ENCODE measurements at places on chromosomes 6 and 20. TPM values are rescaled to one million over a fixed set of nuclear protein-coding genes. Genes with fewer than 3 reads are reported as not detected.

Gene TNFAIP3
- 6.8 TPM for total RNA-seq

Gene TRIM31
- not detected for total RNA-seq

Gene SDCBP2
- 1.2 TPM for total RNA-seq

Gene CDK19
- total RNA-seq, result 11.5 TPM

Gene TTLL9
- not detected for total RNA-seq

Gene ZMYND8
- 36.1 TPM for total RNA-seq

Gene NHLRC1
- 1.2 TPM for total RNA-seq

Gene RNF39
- total RNA-seq, result not detected

Gene REM1
- 2.4 TPM for total RNA-seq

Gene PRDM13
- total RNA-seq, result not detected

- no peak for DNase-seq
Observed at GRCh38 chr6:20978151-20978614, 443.9 kb downstream of the CDKAL1 start.

DNA sequence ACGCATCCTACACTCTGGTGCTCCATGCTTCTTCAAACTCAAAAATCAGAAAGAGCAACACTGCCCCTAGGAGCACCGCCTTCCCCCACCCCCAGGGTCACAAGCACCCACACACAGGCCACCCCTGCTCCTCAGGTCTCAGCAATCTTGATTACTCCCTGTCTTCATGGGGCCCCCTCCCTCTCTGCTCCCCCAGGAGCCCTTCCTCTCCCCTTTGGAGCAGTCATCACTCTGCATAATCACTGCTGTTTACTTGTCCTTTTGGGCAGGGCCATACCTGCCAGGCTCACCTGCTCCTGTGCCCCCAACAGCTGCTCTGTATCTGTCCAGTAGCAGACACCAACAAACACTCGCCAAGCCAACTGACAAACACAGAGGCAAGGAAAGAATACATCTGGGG is 7.6 kb upstream of the SYNDIG1 start:
- no peak for DNase-seq

DNA sequence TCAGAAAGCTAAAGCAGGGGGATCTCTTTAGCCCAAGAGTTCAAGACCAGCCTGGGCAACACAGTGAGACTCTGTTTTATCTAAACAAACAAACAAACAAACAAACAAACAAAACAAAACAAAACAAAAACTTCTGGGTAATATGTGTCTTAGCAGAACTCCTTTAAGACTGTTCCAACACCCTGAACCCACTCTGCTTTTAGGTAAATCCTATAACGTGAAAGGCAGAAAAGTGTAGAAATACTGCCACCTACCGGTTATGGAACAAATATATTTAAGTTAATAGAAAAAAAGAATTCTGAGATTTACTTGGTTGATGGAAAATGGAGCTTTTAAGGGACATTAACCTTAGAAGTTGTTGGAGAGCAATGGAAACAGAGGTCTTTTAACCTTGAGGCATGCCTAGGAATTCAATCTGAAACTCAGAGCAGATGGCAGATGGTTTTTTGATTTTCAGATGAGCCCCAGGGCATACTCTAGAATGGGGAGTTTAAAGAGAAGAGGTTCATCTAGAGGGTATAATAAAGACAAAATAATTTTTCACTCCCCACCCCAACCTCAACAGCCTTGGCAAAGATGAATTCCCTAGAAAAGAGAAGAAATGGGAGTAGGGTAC is 38.5 kb downstream of the SOD2 start:
- no peak for DNase-seq

DNA sequence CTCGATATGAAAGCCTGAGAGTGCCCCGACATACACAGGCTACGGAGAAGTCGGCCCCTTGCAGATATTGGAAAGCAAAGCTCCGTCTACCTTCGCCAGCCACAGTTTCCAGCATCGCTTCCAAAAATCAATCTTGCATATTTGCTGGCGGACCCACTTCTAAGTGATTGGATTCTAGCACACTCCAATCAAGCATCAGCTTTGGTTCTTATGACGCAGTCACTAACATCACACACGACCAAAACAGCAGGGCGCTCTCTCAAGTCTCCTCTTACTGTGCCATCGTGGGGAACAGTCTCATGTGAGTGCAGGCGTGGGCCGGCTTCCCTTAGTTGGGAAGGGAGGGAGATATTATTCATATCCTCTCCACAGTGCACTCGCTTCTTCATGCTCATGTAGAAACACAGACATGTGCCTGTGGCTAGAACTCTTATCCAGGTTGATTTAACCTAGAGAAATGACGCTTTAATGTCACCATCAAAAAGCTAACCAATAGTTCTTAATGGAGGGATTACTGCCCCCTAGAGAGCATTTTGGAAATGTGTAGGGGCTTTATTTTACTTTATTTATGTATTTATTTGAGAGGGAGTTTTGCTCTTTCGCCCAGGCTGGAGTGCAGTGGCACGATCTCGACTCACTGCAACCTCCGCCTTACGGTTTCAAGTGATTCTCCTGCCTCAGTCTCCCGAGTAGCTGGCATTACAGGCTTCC is 229.8 kb downstream of the SOD2 start:
- DNase-seq, result no peak

DNA sequence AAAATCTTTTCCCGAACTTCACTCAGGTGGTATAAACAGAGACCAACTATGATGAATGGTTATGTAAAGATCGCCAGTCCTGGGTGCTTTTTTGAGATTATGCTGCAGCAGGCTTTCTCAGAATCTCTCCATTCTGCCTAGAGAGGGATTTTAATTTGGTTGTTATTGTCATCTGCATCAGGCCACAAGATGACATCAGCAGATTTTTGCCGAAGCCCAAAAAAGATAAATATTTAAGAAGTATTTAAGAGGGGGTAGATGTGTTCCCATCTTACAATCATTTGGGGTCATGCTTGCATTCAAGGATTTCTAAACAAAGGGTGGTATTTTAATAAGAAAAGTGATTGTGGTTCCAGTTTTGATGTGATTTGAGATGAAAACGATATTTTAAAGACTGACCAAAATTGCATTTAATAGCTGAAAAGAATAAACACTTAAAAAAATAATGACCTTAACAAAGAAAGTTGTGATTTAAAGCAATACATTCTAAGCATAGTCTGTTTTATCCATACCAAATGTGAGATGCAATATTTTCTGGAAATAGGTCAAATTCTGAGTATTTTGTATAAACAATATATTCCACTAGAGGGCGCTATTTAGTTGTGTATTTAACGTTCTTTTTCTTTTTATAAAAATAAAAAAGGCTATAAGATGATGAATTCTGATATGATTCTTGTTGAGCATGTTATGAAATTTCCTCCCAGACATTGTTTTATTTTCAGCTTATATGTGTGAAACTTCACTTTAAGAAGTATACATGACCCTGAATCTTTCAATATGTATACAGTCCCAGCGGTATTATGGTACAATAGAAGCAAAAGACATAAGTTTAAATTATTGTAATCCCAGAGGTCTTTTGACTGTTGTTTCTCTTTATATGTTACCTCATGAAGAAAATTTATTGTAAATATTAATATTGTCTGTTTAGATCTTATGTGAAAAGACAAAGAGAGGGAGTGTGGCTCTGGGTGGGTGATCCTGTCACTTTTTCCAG is 51.0 kb upstream of the ZFP64 start:
- no peak for DNase-seq

- DNase-seq, result no peak
Observed at GRCh38 chr20:31544600-31544999, 30.4 kb downstream of the HM13 start.

GRCh38 chr6:8268156-8268555 is 165.8 kb upstream of the EEF1E1 start:
- no peak for DNase-seq

GRCh38 chr20:47396762-47397476 is 40.4 kb upstream of the ZMYND8 start:
- DNase-seq, result no peak

DNA sequence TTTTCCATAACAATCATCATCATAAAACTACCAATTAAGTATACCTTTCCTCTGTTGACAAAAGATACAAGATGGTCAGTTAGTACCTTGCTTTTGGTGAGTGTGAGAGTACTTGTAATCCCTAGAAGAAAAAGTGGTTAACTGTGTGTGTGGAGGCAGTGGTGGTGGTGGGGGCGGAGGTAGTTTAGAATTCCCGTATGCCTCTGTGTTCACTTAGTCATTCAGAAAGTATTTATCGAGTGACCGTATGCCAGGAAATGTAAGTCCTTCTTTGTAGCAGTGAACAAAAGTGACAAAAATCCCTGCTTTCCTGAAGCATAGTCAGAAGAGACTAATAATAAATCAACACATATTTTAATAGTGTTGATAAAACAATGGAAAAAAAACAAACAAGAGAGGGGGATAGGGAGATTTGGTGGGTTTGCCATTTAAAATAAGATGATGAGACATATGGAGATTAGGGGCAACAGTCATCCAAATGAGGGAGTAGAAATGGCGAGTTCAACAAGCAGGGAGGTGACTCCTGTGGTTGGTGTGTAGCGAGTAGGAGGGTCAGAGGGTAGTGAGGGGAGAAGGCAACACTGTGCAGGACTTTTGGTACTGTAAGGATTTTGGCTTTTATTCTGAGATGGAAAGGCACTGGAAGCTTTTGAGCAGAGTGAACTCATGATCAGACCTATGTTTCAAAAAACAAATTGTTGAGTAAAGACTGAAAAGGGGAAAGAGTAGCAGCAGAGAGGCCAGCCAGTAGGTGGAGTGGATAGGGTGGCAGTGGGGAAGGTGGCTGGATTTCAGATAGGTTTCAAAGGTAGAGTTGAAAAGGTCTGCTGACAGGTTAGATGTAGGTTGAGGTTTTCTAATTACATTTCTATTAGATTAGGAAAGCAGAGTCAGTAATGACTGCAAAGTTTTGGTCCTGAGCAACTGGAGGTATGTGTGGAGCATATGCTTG is 40.3 kb upstream of the SIM1 start:
- no peak for DNase-seq

GRCh38 chr6:169099411-169100202 is 154.0 kb downstream of the THBS2 start:
- DNase-seq, result no peak

DNA sequence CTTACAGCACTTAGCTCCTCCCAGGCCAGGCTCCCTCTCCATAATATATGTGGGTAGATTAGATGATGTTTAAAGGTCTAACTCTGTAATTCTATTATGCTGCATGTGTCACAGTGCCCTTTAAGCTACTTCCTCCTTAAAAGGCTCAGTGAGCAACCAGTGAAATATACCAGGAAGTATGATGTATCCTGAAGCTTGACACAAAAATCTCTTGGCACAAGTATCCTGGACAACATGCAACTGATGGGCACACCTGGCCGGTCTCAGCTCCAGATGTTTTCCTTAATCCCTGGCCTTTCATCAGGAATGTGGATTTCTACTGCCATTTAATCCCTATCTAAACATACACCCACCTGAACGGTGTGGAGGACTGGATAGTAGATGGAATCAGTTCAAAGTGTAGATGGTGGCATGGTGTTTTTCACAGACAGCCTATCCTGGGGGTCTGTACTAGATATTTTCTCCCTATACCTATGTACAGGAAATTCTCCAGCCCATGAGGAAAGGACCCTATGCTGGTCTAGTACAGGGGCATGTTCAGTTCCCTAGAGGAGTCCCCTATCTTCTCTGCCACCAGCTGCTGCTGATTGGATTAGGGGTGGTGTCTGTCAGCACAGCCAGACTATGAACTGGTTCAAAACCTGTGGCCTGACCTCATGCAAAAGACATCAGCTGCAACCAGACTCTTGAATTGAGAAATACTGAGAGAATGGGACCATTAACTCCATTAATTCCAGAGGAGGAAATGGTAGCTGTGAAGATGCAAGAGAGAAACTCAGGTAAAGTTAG is 59.4 kb upstream of the CITED2 start:
- DNase-seq, result no peak

DNA sequence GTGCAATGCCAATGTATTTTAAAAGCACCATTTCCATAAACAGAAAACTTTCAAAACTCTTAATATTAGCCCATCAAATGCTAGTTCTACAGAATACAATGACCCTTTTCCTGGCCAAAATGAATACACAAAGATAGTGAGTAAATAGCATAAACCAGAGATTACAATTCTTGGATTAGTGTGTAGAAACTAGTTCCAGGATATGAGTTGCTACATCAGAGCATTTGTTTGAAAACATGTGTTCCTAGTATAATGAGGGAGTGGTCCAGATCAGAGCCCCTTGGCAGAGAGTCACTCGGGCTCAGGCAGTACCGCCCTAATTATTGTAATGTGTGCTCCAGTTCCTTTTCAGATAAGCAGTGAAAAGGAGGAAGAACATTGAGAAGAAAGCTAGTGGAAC is 63.7 kb upstream of the COL21A1 start:
- DNase-seq, result no peak

GRCh38 chr20:54525916-54526590 is 50.7 kb downstream of the DOK5 start:
- DNase-seq, result no peak

DNA sequence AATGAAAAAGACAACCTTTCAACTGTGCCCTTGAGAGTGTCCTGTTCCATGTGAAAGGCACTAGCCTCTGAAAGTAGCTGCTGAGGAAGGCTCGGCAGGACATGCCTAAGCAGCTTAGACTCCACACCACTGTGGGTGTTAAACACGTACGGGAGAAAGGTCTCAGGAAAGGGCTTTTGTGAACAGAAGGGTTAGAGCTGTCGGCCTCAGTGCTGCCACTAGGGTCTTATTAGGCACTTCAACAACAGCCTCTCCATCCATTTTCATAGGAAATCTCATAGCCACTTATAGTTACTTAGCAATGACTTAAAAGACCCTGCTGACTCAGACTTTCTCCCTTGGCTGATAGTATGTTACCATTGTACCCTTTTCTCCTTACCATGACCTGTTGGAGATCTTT is 662.8 kb downstream of the TBC1D32 start:
- DNase-seq, result no peak
